ENCODE measurements at places on chromosomes 2 and 18. TPM values are rescaled to one million over a fixed set of nuclear protein-coding genes. Genes with fewer than 3 reads are reported as not detected.

The KCTD1 gene
- 40.0 TPM for total RNA-seq

The TNP1 gene
- not detected for total RNA-seq

GRCh38 chr2:61493523-61493942 is 22.6 kb upstream of the USP34 start:
- no peak overlapping the region for H3K27ac ChIP-seq
- no peaks in the 10 kb centered on the region for H3K27me3 ChIP-seq
- no peak for DNase-seq

- peak; percentile 41 for DNase-seq
- no peaks in the 10 kb centered on the region for H3K4me1 ChIP-seq
- H3K27ac ChIP-seq = no peak overlapping the region
- no peaks in the 10 kb centered on the region for H3K27me3 ChIP-seq
Measured at GRCh38 chr2:105396254-105397024, 2.4 kb downstream of the FHL2 start.

Data from tibial nerve (tissue), 4 donors.